ENCODE measurements at places on chromosomes 12 and 14.

DNA sequence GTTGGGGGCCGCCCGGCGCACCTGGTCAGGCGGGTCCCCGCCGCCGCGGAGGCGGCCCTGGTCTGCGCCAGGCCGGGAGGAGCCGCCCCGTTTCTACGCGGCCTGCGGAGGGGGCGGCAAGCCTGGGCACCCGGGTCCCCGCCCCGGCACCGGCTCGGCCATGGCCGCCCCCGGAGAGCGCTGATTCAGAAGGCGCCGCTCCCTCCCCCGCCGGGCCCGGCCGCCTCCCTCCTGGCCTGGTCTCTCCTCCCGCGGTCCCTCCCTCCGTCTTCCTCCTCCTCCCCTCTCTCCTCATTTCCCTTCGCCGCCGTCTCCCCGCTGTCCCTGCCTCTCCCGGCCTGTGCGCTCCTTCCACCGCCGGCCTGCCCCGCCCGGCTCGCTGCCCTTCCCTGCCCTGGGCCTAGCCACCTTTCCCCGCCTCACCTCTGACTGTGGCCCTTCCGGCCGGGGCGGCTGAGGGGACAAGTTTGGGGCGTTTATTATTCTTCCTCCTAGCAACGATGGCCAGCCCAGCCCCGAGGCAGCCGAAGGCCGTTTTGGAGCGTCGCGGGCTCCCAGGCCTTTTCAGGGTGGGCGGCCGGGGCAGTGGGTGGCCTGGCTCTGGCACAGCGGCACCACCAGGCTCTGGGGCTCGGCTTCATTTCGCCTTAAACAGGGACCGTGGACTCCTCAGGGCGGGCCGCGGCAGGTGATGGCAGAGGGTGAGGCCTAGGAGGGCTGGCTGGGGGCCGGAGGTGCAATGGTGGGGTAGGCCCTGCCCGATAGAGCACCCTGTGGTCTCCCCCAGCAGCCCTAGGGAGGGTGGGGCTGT lies 768 bp downstream of the CEP170B start:
- peak; percentile 75 for DNase-seq

GRCh38 chr12:54861927-54862326 lies 7.6 kb downstream of the MUCL1 start:
- DNase-seq = no peak

DNA sequence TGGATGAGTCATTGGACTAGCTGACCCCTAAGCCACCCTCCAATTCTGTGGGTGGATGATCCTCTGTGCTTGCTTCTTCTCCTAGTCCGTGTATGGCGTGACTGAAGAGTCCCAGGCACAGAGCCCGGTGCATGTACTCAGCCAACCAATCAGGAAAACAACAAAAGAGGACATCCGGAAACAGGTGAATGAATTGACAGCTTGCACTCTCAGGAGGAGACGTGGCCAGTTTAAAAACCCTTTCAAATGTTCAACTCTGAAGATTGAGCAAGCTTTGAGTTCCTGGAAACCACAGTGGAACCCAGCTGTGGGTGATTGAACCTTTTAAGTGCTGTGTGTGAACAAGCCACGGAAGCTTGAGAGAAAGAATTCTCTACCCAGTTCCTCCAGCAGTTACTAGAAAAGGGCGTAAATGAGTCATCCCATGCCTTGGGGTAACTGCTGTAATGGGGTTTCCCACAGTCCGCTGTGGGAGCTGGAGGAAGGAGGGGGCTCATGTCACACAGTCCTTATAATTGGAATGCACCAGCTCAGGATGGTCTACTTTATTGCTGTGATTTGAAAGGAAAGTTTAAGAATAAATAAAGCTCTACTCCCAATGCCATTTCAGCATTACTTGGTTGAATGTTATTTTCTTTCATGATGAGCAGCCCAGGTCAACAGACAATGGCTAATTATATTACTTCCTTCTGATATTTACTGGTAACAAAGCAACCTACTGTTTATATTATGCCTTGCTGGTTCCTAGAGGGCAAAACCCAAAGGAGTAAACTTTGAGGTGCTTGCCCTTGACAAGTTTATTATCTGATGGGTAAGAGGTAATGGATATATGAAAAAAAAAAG lies 417.0 kb downstream of the DPF3 start:
- DNase-seq = peak; percentile 79

- peak; percentile 91 for DNase-seq
Observed at GRCh38 chr12:22729957-22730443, 105.0 kb downstream of the ETNK1 start.

GRCh38 chr12:119262388-119262787 lies 72.1 kb upstream of the CCDC60 start:
- no peak for DNase-seq

GRCh38 chr12:6249580-6249979 lies 49.4 kb downstream of the CD9 start:
- no peak for DNase-seq

GRCh38 chr12:104863296-104863948 lies 94.7 kb downstream of the SLC41A2 start:
- DNase-seq = peak; percentile 71

GRCh38 chr14:102733326-102733725 lies 43.9 kb upstream of the TRAF3 start:
- no peak for DNase-seq

GRCh38 chr14:91396959-91397815 lies 20.4 kb downstream of the CCDC88C start:
- no peak for DNase-seq

GRCh38 chr12:117362391-117362790 lies 965 bp upstream of the NOS1 start:
- no peak for DNase-seq

DNA sequence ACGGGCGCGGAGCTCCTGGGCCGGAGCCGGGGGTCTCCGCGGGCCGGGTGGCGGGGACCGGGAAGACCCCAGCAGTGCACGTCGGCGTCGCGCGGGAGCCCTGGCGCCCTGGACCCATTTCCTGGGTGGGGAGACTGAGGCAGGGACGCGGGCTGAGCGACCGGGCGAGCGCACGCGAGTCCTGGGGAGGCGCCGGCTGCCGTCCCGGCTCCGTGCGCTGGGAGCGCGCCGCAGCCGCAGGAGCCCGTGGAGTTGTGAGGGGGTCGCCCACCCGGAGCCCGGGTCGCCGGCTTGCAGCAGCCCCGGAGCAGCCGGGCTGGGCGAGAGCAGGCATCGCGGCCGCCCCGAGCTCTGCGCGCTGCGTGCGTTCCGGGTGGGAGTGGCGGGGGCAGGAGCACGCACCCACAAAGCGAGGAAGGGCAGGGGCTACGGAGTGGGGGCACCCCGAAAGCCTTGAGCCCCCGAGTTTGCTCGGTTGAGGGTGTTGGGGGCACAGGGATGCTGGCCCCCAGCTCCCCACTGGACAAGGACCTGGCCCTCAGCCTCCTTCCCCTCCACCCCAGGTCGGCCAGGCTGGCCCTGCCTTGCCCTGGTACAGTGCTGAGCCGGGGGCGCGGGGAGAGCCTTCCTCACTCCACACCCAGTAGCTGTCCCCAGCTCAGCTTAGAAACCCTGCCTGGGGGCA lies 620 bp downstream of the MMP17 start:
- no peak for DNase-seq

- no peak for DNase-seq
Observed at GRCh38 chr12:123732251-123732650, 20.1 kb downstream of the ATP6V0A2 start.

DNA sequence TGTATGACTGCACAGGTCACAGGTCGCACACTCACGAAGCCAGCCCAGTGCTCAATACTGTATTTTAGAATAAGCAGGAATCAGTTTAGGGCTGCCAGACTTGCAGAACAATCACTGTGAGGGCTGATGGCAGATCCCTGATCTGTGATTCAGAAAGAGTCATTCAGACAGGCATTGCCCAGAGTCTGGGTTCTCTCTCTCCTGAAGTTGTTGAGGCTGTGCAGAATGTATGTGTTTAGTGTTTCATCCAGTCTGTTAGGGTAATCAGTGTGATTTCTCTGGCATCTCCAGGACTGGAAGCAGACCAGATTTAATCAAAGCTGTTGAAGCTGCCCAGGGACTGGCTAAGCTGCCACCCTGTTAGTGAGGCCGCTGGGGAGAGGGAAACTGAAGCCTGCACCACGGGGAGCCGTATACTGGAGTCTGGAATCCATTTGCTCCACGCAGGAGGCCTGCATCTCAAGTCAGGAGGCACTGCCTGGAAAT lies 69.3 kb downstream of the ETV6 start:
- DNase-seq = peak; percentile 65

DNA sequence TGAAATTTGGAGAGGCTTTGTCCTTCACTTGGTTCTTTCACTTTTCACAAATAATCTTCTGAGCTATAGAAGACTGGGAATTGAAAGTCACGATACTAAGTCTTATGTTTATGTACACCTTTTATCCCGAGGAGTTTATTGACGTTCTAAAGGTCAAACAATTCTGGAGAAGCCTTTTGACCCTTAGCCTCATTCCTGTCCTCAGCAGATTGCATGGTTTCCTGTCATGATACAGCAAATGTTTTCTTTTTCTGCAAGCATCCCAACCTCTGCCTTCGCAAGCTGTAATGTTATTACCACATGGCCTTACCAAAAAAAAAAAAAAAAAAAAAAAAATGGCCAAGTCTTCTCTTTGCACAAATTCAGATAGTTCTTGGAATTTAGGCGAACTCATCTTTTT lies 411.7 kb upstream of the FLRT2 start:
- DNase-seq = no peak

GRCh38 chr12:48110691-48111311 lies 4.9 kb upstream of the SENP1 start:
- DNase-seq = no peak

DNA sequence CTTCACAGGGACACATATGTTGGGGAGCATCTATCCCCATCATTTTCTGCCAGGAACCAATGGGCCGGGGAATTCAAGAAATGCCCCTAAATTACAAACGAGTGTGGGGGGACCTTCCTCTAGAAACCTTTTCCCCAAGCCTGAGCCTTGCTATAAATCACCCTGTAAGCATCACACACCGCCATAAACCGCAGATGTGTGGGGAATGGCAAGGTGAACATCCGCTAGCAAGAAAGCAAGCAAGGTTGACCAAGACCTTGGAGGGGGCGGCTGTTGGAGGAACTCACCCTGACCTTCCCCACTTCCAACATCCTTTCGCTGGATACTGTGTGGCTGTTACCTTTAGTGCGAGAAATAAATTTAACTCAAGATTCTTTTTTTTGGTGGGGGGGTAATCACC lies 693.3 kb upstream of the TBX3 start:
- DNase-seq = no peak

DNA sequence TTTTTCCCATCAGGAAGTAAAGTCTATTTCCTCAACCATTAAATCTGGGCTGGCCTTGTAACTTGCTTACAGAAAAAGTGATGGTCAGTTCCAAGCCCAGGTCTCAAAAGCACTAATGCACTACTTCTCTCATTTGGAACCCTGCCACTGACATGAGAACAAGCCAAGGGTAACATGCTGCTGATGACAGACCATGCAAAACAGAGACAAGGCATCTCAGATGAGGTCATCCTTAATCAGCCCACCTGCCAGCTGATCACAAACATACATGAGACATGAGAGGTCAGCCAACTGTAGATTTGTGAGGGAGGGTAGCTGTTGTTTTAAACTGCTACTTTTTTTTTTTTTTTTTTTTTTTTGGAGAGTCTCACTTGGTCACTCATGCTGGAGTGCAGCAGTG lies 16.2 kb downstream of the TWF1 start:
- DNase-seq = peak; percentile 29

- peak; percentile 68 for DNase-seq
Observed at GRCh38 chr12:93868771-93869170, 191.6 kb downstream of the CRADD start.

GRCh38 chr12:69501154-69501895 lies 31.1 kb downstream of the FRS2 start:
- peak; percentile 43 for DNase-seq

- no peak for DNase-seq
Observed at GRCh38 chr12:97140355-97140754, 233.3 kb downstream of the NEDD1 start.

DNA sequence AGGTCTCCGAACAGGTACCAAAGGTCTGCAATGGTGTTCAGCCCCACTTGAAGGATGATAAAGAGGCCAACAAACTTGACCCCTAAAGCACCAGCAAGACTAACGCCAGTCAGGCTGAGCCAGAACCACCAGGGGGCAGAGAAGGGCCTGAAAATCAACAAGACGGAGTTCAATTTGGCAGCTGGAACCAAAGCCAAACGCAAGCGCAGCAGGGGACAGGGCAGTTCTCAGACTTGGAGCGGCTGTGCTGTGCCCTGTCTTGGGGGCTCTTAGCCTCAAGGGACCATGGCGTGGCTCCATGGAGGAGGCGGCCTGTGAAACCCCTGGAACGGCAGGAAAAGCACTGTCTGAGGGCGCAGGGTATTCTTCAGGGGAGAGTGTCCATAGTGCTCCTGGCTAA lies 19.6 kb downstream of the POMT2 start:
- DNase-seq = peak; percentile 85

DNA sequence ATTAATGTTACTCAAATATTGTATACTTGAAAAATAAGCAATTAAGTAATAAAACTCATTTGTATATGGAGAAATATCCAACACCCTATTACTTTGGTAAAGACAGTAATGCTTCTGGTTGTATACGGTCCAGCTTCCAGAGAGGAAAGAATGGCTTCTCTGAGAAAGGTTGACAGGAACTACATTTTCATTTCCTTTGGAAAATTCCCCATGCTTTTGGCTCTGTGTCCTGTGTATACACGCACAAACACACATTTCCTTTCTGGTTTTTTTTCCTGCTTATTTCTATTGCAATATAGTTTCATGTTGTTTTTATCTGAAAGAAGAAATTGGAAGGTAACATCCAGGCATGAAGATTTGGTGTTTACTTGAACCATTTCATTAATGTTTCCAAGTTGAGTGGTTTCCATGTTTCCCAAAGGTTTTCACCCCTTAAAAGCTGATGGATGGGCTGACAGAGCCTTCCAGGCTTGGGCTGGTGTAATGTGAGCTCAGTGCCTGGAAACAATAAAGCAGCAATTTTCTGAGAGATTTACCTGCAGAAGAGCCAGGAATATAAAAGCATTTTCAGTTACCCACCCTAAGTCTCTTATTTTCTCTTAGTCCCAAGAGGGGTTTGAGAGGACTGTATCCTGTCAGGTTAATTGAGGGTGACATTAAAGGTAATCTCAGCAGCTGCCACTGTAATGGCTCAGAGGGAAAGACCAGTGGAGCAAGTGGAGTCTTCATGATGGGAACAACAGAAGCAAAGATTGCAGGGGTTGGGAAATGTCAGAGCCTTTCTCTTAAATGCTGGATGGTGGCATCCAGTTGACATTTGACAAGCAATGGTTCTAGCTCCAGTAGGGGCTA lies 33.4 kb upstream of the TMTC1 start:
- DNase-seq = no peak

Data from AG10803 (cell line).